AML-193 (cell line): ENCODE measurements at places on chromosomes 6 and 20.

GRCh38 chr20:15332711-15333160, 995.3 kb upstream of the FLRT3 start:
- no peak for DNase-seq

DNA sequence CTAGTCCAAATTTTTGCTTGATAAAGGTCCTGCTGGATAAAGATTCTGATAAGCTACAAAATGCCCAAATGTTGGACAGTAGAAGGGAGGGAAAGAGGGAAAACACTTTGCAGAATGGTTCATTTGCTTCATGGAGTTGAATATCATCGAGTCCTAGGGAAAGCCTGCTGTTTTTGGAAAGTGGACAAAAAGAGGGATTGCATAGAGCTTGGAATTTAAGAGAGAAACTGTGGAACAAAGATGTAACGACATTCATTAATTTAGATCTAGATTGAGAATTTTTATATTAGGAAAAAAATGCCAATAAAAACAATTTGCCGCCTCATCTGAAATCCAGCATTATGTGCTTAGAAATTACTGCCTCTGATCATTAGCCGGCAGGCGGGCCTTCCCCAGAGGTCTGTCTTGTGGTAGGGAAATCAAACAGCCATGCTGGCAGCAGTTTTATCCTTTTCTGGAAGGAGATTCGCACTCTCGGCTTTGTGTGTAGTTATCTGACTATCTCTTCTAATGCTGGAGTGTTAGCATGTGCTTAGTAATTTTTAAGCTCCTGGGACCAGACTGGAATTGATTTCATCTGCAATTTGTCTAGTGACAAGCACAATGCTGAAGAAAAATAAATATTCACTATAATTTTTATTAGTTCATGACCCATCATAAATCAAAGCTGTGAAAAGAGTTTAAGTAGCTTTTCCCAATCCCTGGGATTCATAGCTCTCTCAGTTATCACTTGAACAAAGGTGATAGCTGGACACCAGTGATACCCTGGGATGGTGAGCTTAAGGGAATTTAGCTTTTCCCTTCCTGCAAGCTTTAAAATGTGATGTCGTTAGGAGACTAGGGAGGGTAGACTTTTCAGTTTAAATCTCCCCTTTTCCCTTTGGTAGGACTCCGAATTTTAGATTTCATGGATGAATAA, 329.5 kb downstream of the PRL start:
- DNase-seq = no peak

GRCh38 chr20:1334370-1334731, 5.4 kb upstream of the SDCBP2 start:
- no peak for DNase-seq

GRCh38 chr6:1527073-1527457, 82.7 kb upstream of the FOXC1 start:
- DNase-seq = no peak

DNA sequence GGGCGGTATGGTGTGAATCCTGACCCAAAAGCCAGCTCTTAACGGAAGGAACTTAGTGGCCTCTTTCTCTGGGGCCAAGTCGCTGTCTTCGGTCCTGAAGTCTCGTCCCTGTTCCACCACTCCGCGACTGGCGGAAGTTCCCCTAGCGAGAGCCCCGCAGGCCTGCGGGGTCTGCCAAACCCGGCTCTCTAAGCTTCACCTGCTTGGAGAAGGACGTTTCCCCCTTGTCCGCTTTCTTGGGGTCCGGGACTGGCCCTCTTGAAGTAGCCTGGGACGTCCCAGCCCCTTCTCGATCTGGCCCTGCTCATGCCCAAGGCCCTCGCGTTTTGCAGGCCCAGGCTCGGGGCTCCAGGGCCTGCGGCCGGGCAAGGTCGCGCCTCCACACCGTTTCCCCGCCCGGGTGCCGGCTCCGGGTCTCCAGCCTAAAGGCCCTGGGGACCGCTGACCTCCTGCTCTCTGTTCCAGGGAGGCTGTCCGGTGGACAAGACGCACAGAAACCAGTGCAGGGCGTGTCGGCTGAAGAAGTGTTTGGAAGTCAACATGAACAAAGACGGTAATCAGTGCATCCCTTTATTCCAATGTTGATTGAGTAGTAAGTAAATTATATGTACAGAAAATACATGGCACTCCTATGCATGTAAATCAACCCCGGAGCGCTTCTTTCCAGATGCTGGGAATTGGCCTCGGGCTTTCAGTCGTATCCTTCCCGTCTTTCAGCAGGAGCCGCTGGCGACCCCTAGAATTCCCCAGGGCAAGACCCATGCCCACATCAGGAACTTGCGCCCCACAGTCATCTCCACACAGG, 8.8 kb downstream of the NR2E1 start:
- DNase-seq = no peak

DNA sequence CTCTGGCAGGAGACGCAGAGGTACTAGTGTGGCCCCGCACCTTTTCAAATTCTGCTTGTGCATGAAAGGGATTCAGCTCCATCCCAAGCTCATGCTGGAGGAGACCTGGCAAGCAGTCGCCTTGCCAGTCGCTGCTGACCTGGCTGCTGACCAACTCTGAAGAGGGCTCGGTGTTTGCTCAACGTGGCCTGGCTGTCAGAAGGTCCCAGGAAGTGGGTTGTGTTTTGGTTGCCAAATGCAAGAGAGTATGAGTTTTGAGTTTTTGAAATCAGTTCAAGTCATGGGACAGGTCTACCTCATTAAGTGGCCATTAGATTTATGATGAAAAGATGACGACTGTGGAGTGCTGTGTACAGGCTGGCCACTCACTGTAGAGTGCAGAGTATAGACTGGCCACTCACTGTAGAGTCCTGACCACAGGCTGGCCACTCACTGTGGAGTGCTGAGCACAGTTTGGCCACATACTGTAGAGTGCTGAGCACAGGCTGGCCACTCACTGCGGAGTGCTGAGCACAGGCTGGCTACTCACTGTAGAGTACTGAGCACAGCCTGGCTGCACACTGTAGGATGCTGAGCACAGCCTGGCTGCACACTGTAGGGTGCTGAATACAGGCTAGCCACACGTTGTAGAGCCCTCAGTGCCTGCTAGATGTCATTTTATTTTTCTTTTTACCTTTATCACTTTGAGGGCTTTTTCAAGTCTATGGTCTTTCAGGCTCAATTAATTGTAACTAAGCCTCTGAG, 193.9 kb downstream of the ZNF217 start:
- peak; percentile 4 for DNase-seq

DNA sequence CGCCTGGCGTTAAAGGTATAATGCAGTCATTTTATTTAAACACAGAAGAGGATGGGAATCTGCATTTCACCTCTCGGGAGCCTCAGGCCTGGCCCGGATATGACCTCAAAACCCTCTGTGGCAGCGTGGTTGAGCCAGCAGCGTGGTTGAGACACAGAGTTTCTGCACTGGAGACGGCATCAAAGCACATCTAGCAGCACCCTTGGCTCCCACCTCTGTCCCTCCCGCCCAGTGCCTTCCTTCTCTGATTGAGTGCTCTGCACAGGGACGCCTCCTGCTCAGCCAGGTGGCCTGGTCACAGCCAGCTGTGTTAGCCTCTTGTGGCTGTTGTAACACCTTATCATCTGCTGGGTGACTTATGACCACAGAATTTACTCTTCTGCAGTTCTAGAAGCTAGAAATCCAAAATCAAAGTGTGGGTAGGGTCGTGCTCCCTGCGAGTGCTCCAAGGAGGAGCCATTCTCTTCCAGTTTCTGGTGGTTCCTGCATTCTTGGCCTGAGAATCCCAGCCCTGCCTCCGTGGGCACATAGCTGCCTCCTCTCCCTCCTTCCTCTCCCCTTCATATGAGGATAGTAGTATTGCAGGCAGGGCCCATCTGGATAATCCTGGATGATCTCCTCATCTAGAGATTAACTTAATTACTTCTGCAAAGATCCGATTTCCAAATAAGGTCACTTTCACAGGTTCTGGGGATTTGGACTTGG, 156.7 kb downstream of the SYCP2 start:
- no peak for DNase-seq

GRCh38 chr6:157333537-157333936, 10.2 kb upstream of the TMEM242 start:
- no peak for DNase-seq

GRCh38 chr6:34189806-34190503, 44.1 kb upstream of the GRM4 start:
- peak; percentile 91 for DNase-seq

DNA sequence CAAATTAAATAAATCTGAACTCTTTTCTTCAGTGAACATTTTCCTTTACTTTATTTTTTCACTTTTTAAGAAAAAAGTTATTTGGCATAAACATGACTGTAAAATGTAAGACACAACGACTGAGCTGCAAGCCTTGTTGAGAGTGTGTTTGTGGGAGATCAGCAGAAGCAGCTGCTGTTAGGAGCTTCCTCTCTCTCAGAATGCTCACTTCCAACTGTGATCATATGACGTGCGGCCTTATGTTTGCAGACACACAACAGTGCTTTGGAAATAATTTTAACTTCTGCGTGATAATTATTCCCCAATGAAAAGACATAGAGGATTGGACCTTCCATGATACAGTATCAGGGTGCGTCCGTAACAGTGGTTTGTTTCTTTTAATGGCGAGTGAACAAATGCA, 104.0 kb downstream of the ARHGAP18 start:
- no peak for DNase-seq

DNA sequence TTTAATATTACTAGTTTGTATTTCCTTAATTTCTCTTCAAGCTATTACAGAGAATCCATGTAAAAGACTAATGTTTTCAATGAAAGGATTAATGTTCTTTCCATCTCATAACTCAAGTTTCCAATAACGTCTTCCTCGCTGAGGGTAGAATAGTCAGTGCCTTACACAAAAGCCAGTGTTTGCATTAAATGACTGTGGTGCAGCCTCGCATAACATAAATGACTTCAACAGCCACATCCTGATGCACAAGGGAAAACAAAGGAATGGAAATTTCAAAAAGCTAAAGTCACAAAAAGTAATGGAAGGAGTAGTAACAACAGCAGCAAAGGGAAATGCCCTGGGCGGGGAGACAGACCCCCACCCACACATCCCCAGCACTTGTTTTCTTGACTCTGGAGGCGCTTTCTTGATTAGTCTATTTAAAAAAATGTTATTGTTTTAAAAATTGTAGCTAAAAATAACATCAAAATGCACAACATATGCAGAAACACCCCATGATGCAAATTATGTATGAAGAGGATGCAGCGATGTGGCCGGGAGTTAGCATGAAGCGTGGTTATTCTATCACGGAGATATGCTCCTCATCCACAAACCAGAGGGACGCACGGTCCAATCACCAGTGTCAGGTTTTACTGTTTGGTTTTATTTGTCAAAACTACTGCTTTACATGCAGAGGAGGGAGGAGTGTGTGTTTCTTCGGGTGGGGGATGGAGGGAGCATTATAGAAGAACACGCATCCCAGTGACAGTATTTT, 228.6 kb downstream of the GMPR start:
- no peak for DNase-seq

DNA sequence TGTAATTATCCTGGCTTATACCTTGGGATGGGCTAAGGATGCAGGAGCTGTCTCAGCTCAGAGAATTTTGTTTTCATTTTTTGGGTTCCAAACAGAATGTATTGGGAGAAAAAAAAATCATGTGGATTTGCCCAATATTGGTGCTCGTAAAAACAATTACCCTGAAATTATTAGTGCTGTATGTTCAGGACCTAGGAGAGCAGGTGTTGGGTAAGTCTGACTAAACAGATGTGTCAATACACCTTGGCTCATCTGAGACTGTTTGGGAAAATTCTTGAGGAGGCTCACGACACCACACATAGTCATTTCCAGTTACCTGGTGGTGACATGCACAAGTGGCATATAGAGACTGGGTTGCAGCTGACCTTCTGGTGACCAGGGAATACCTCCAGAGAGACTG, 802.1 kb upstream of the FLRT3 start:
- DNase-seq = no peak

DNA sequence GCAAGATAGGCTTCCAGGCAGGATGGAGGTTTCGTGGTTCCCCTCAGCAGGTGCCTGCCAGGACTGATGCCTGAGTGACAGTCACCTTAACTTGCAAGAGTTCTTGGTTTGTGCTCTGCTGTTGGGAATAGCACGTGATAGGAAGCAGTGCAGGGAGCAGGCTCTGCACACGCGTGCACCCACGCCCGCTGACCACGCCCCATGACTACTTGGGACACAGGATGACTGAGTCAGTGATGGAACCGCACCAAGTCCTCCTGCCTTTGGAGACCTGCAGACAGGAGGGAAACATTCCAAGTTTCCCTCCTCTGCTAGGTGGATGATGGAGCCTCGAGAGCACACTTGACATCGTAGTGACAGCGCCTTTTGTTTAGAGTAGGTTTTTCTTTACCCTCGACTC, 164.2 kb downstream of the DTNBP1 start:
- no peak for DNase-seq

- no peak for DNase-seq
These were observed 839.4 kb downstream of the MAFB start for GRCh38 chr20:39849664-39850063.

- peak; percentile 99 for DNase-seq
These were observed 87.5 kb downstream of the CRYBG1 start for GRCh38 chr6:106448000-106448426.

DNA sequence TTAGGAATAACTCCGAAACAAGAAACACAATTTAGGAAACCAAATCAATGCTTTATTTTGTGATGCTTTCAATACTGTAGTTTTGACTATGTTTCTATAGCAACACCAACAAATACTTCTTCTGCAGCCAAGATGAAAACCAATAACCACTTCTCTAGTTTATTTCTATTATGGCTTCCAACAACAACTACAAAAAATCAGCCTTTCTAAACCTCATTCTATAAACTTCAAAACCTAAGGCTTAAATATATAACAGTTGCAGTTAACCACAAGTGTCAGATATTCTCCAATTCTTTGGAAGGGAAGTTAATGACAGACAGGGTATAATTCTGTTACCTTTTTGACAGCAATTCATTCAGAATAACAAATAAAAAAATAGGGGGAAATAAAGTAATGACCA, 80.9 kb downstream of the EPB41L2 start:
- no peak for DNase-seq

DNA sequence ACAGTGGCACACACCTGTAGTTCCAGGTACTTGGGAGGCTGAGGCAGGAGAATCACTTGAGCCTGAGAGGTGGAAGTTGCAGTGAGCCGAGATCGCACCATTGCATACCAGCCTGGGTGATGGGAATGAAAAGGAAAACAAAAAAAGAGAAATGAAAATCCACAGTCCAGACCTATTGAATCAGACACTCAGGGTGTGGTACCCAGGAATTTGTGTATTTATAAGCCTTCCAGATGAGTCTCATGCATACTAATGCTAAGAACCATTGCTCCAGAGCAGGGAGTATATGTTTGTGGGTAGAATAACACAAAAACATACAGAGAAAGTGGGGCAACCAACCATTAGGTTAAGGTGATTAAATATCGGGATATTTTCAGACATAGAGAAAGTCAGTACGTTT, 36.1 kb upstream of the PLCB4 start:
- no peak for DNase-seq

- no peak for DNase-seq
These were observed 61.1 kb upstream of the RNF144B start for GRCh38 chr6:18326001-18326400.

DNA sequence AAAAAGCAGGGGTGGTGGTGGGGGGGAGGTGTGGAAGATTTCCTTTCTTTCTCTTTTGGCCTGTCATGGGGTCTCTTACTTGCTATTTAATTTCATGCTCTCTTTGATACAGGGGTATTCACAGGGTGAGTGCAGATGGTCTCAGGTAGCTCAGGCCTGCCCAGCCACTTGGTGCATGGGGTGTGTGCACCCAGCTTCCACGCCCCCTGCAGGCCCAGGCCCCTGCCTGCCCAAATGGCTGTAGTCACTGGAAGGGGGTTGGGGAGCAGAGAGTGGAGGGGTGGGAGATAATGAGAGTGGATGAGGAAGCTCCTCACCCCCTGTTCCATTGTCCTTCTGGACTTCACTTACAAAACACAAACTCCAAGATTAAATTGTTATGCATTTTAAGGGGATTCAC, 133.6 kb upstream of the SGK1 start:
- no peak for DNase-seq

GRCh38 chr6:16950825-16951495, 150.9 kb upstream of the STMND1 start:
- DNase-seq = no peak
